ENCODE measurements at places on chromosomes 7 and 10.

DNA sequence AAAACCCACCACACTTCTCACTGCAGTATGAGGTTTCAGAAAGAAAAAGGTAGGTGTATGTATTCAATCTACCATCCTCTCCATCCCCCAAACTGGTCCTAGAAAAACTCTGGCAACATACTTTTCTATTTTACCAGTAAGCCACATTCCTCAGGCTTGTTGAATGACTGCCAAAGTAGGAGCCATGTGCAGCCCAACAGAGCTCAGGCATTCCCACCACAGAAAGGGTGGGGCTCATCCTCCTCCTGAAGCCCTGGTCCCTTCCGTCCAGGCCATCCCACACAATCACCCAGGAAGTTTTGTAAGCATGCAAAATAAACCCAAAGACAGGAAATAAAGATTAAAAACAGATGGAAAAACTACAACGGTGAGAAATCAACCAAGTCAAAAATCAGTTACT lies 57.2 kb downstream of the MAD1L1 start:
- DNase-seq, result no peak

- no peak for DNase-seq
Observed at GRCh38 chr7:100360135-100360854, 2.4 kb downstream of the PILRB start.

GRCh38 chr7:88396295-88396947 lies 89.7 kb upstream of the STEAP4 start:
- DNase-seq, result no peak

GRCh38 chr10:30420266-30420665 lies 13.7 kb upstream of the MAP3K8 start:
- no peak for DNase-seq

Measured in head of caudate nucleus (tissue), 42 donors.